ENCODE measurements at places on chromosomes 7 and 10.

- DNase-seq: no peak
Observed at GRCh38 chr10:103747193-103747865, 108.0 kb downstream of the SH3PXD2A start.

DNA sequence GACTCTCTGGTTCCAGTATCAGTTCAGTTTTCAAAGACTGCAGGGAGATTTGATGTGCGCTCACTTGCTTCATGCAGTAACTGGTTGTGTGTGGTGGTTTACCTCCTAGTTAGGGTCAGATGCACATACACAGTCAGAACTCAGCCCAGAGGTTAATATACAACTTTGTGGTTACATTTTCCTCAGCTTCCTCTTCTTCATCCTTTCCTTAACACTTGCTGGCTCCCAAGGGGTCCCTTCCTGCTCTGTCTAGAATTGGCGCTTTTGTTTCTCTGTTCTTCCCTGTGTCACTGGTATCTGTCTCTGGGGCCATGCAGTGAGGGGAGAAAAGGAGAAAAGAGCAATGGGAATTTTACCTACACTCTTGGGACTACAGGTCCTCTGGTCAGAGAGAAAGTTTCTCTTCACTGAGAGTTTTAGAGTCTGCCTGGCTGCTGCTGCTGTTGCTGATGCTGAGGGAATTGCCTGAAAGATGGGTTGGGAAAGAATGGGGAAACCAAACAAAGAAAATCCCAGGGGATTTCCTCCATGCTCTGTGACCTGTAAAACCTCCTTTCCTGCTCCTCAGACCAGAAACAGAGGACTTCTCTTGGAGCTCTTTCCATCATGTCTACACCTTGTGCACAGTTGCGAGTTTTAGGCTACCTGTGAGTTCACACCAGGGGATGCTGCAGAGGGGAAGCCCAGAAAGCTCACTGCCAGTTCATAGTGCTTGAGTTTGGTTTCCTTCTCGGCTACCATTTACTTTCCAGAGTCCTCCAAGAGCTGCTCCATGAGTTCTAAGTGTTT is 74.6 kb downstream of the WDFY4 start:
- DNase-seq: no peak

DNA sequence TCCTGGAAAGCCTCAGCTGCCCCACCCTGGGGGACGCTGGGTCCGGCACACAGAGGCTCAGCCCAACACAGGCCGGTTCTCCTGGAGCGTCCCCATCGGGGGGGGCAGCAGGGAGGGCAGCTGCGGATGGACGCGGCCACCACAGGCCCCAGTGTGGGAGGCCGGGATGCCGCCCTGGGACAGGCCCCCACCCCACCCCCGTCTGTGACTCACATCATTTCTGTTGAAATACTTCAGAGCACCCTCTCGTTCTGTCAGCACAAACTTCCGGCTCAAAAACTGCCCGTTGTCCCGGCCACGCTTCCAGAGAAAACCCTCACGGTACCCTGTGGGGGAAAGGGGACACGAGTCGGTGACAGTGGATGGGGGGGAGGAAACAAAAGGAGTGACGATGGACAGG is 28.5 kb downstream of the GET4 start:
- DNase-seq: no peak

GRCh38 chr10:69344591-69345252 is 66.4 kb downstream of the HK1 start:
- DNase-seq: no peak

GRCh38 chr7:114539575-114539974 is 125.0 kb downstream of the FOXP2 start:
- peak; percentile 32 for DNase-seq

- DNase-seq: no peak
Observed at GRCh38 chr10:27801171-27801785, 55.7 kb upstream of the MKX start.

DNA sequence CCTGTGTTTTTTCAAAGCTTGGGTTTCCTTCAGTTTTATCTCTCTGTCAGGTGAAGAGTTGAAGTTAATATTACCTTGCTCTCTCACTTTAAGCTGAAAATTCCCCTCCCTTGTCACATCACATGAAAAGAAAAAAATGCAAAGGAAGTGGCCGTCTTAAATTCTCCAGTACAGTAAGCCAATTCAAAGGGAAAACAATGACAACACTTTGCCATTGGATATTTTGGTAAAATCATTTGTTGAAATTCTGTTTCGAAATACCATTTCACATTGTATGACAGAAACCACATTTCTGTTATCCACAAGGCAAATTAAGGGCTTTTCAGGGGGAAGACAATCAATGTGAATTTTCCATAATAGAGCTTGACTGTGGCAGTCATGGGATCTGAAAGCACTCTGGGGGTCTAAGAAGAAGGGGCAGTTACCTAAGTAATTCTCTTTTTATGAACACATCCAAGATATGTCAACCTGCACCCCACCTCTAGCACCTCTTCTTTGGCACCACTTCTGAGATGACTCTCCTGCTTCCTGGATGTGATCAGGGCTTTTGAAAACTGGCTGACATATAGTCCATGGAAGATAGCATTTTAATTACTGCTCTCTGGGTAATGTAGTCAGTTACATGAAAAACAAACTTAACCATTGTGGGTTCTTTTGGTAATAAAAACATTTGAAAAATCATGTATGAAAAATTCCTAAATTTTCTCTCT is 63.8 kb downstream of the ENTPD1 start:
- DNase-seq: no peak

DNA sequence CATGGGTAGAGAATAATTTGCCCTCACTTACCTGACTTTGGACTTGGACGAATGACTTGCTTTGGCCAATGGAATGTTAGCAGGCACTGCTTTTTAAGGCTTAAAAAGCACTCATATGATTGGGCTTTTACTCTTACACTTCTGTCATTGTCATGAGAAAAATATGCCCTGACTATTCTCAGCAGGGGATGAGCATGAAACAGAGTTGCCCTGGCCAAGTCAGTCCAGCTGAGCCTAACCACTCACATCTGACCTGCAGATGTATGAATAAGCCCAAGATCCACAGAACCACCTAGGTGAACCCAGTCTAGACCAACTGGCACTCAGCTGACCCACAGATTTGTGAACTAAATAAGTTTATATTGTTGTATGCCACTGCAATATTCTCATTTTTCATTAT is 573.5 kb downstream of the TNS3 start:
- DNase-seq: no peak

- DNase-seq: no peak
Observed at GRCh38 chr10:51964630-51965029, 265.2 kb upstream of the CSTF2T start.

DNA sequence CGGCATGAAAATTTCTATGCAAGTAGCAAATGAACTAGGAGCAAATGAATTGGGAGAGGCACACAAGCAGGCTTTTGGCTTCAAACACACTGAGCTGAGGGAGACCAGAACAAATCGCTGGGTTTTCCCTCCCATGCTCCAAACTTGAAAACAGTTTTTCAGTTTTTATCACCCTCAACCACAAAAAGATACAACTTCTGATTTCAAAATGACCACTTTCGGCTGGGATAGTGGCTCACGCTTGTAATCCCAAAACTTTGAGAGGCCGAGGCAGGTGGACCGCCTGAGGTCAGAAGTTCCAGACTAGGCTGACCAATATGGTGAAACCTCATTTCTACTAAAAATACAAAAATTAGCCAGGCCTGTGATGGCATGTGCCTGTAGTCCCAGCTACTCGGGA is 9.0 kb upstream of the CHUK start:
- DNase-seq: no peak

- peak; percentile 49 for DNase-seq
Observed at GRCh38 chr10:43105102-43105955, 28.5 kb downstream of the RET start.

DNA sequence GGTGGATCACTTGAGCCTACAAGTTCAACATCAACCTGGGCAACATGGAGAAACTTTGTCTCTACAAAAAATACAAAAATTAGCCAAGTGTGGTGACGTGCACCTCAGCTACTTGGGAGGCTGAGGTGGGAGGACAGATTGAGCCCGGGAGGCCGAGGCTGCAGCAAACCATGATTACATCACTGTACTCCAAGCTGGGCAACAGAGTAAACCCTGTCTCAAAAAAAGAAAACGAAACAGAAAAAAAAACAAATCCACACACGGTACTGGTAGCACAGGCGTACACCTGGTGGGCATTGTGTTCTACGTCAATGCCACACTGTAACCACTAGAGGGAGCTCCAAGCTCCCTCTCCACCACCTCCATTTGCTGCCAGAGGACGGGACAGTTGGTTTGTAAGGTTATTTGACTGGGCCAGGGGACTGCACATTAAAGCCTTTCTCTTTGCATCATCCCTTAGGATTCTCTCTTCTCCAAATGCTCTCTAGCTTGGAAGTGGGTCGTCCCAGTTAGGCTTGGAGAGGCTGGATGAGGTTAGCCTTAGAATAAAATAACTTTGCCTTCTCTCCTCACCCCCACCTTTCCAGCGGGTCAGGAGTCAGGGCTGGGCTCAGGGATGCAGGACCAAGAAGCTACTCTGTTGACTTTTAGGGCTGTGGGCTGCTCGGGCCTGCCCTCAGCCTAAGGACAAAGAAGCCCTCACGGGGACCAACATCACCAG is 130.8 kb downstream of the SORBS1 start:
- peak; percentile 68 for DNase-seq
